ENCODE measurements at places on chromosomes 2 and 18.

DNA sequence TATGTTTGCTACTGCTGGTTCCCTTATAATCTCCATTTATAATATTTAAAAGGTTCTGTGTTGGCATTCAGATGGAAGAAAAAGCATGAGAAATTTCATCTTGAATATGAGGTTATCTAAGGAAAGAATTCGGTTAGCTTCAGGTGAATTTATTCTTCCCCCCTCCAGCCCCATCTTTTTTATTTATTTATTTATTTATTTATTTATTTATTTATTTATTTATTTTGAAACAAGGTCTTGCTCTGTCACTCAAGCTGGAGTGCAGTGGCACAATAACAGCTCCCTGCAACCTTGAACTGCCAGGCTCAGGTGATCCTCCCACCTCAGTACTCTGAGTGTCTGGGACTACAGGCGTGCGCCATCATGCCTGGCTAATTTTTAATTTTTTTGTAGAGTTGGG lies 95.5 kb upstream of the VWC2L start:
- no peak for DNase-seq

DNA sequence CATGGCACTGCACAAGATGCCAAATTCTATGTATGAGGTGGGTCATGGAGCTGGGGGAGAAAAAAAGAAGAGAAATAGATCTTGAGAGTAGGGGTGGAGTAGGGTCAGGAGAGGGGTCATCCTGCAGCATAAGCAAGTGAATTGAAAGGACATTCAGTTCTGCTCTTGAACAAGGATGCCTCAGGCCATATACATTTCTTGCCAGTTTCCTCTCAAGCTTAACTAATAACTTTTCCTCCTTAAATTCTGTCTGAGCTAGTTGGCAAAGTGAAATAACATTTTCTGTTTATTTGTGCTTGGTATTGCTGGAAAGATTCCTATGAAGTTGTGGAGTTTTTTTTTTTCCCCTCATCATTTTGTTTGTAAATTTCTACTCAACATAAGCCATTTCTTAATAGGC lies 99.0 kb upstream of the LTBP1 start:
- no peak for DNase-seq

DNA sequence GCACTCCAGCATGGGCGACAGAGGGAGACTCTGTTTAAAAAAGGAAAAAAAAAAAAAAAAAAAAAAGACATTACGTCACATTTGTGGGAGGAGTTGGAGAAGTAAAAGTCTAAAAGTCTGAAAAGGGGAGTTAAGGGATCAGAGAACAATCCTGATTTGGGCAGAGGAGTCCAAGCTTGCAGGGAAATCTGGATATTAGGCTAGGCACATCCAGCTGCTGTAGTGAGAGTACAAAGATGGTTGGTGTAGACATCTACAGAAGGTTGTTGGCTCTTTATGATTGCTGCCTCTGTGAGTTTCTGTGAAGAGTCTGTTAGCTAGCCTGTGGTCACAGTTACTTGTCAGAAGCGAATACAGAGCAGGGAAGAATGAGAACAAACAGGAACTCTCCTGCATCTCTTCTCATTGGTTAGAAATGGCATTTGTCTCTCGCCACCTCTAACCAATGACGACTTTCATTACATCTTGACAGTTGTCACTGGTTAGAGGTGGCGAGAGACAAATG lies 3.3 kb upstream of the OSBPL6 start:
- DNase-seq: no peak

GRCh38 chr2:149926149-149926548 lies 338.6 kb upstream of the MMADHC start:
- no peak for DNase-seq

DNA sequence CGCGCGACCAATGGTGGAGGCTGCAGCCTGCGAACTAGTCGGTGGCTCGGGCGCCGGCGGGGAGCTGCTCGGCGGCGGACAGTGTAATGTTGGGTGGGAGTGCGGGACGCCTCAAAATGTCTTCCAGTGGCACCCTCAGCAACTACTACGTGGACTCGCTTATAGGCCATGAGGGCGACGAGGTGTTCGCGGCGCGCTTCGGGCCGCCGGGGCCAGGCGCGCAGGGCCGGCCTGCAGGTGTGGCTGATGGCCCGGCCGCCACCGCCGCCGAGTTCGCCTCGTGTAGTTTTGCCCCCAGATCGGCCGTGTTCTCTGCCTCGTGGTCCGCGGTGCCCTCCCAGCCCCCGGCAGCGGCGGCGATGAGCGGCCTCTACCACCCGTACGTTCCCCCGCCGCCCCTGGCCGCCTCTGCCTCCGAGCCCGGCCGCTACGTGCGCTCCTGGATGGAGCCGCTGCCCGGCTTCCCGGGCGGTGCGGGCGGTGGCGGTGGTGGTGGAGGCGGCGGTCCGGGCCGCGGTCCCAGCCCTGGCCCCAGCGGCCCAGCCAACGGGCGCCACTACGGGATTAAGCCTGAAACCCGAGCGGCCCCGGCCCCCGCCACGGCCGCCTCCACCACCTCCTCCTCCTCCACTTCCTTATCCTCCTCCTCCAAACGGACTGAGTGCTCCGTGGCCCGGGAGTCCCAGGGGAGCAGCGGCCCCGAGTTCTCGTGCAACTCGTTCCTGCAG lies at the start of gene HOXD9:
Gene HOXD9 (plus strand): TSS at position 37 of the 728 bp plus-strand sequence. CDS start 50 bp downstream, at position 87.
- DNase-seq: no peak

DNA sequence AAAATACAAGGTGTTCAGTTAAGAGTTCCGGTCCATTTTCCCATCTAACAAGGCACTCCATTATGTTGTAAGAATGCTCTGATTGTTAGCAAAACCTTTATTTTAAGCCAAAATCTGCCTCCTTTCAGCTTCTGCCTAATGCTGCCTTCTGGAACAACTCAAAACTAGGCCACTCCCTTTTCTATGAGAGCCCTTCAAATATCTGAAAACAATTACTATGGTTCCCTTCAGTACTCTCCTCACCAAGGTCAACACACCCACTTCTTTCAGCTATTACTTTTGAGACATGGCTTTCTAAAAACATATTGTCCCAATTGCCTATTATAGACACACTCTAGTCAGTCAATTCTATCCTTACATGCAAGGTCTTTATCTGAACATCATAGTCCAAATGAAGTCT lies 429.4 kb downstream of the ERBB4 start:
- DNase-seq: no peak

GRCh38 chr2:236938126-236938525 lies 147.6 kb upstream of the COPS8 start:
- no peak for DNase-seq

- no peak for DNase-seq
These were observed 64.4 kb downstream of the PLEKHM3 start for GRCh38 chr2:207960911-207961310.

GRCh38 chr2:161836664-161837063 lies 212.4 kb downstream of the SLC4A10 start:
- no peak for DNase-seq

DNA sequence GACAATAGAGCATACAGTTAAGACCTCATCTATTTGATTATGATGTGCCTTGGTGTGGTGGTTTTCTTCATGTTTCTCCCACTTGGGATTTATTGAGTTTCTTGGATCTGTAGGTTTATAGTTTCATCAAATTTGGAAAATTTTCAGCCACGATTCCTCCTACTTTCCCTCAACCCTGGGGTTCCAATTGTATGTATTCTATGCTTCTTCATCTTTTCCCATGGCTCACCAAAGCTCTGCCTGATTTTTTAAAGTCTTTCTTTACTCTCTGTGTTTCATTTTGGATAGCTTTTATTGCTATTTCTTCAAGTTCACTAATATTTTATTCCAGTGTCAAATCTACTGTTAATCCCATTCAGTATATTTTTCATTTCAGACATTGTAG lies 132.7 kb downstream of the CTIF start:
- DNase-seq: no peak

GRCh38 chr2:43105586-43106558 lies 120.5 kb downstream of the ZFP36L2 start:
- no peak for DNase-seq

GRCh38 chr2:100038011-100038410 lies 104.4 kb downstream of the AFF3 start:
- DNase-seq: no peak

DNA sequence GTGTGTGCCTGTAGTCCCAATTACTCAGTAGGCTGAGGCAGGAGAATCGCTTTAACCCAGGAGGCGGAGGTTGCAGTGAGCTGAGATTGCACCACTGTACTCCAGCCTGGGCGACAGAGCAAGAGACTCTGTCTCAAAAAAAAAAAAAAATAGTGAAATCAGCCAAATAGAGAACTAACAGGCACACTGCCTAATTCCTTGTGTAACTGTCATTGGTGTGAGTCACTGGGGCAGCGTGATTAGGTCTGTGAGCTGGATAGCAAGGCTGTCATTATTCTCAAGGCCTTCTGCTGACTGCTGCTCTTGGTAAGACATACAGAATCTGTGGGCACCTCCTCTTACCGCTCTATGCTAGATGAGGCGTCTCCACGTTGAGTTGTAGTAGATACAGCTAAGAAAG lies 270.3 kb downstream of the NEDD4L start:
- DNase-seq: peak; percentile 89

- DNase-seq: no peak
These were observed 4.9 kb downstream of the SMAD7 start for GRCh38 chr18:48945953-48946217.

DNA sequence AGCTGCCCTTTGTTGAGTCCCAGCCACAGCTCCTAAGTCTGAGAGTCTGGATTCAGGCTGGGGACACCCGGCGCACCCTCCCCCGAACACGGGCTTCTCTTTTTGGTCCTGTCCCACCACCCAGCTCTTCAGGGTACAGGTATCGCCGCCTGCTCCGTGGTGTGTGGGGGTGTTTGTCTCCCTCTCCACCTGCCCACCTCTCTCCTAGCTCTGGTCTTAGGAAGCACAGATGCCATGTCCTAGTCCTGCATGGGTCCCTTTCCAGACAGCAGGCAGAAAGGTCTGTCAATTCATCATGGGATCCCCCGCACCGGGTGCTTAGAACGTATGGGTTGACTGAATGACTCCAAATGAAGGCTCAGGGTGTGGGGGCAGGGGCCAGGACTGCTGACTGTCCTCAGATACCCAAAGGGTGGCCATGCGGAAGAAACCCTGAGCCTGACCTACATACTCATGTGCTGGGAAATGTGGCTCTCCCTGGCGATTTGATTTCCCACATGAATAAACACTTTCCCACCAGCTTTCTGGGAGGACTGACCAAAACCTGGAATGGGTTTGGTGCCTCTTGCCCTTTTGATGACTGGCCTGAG lies 156.8 kb downstream of the CELF4 start:
- no peak for DNase-seq

GRCh38 chr2:178863856-178864620 lies 56.8 kb upstream of the TTN start:
- no peak for DNase-seq

DNA sequence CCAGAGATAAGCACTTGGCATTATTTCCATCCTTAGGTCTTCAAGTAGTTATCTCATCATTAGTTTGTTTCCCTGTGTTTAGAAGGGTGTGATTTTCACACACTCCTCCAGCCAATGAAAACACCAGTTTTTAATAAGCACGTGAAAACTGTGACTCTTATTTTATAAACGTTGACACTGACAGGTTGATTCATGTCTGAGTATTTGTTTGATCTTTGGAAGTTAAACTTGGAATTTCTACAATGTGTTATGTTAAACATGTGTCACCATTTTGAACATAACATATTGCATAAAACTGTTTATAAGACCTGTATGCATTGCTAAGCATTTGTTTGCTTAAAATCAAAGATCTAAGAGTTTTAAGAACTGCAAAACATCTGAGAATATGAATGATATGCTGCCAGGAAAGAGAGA lies 27.6 kb downstream of the SLC40A1 start:
- no peak for DNase-seq

DNA sequence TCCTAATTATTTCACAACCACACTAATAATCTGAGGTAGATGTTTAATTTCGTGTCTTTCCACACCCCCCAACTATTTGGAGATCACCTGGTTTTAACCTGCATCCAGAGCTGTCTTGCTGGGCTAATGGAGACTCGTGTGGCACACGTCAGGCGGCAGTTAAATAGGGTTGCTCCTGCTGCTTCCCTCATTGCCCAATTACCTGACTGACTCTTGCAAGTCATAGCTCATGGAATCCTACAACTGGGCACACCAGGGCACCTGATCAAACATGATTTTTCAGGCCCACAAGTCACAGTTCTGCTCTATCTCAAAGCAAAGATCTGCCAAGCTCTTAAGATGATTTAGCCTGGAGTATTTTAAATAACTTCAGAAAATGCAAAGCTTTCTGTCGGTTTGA lies 1430.4 kb upstream of the ACVR2A start:
- no peak for DNase-seq

DNA sequence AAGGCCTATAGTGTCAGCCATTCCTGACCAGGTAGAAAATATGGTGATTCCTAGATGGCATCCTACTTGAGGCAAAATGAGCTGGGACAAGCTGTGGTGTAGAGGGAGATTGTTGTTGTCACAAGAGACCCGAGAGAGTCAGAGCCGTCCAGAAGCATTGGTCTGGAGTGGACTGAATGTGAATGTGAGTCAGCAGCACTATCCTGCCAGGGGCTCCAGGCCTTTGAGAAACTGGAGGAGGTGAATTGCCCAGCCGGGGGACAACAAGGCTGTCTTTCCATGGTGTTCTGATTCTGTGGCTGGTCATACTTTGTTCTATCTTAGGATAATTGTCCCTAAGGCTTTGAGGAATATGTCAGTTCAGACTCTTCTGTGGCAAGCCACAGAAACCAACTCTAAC lies 29.4 kb upstream of the EIF2AK3 start:
- DNase-seq: no peak

- DNase-seq: no peak
These were observed 11.1 kb downstream of the AQP4 start for GRCh38 chr18:26854292-26854881.

GRCh38 chr2:238063414-238064189 lies 2.8 kb downstream of the SCLY start:
- no peak for DNase-seq

DNA sequence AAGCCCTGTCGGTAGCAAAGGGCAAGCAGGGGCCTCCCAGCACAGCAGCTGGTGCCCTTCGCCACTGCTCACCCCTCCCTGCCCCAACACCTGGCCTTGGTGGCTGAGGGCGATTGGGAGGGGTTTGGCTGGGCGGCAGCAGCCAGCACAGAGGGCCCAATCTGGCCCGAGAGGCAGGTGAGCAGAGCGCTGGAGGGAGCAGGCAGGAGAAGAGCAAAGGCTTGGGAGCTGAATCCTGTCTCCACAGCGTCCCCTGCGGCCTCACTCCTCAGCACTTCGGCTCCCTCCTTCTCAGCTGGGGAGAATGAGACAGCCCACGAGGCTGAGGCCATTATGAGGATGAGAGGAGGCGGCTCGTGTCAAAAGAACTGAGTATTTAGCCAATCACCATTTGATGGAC lies 74.9 kb upstream of the TAF1B start:
- DNase-seq: no peak

GRCh38 chr18:22045221-22045918 lies 124.0 kb upstream of the GATA6 start:
- DNase-seq: no peak

DNA sequence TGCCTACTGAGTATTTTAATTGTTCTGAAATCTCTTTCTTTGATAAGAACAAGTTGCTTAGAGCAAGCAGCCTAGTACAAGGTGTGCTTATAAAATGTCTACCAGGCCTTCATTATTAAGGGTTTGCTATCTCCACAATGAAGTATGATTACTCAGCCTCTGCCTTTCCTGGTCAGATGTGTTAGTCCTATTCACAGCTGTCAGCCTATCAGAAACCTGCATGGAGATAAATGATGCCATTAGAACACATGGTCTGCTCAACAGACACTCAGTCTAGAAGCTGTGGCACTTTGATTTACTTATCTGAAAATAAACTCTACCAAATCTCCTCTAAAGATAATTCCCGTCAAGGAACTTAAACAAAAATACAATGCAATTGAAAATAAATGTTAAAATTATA lies 448.7 kb downstream of the ERBB4 start:
- no peak for DNase-seq

- DNase-seq: peak; percentile 53
These were observed 93.8 kb downstream of the C2orf74 start for GRCh38 chr2:61255580-61256437.

- DNase-seq: no peak
These were observed 64.9 kb downstream of the FIGN start for GRCh38 chr2:163670929-163671328.

Data from BJ (cell line).